Activated CD8-positive, alpha-beta T cell treated with anti-CD3 and anti-CD28 coated beads, Interleukin-2, amount 10 ng/mL, durations not matched to agents 7 days and 5 days (primary cell): ENCODE measurements at places on chromosomes 11 and 22. TPM values are rescaled to one million over a fixed set of nuclear protein-coding genes. Genes with fewer than 3 reads are reported as not detected.

Gene ZNF214
- total RNA-seq: not detected

Gene MISFA
- total RNA-seq: 1.4 TPM

Gene ELMOD1
- total RNA-seq: not detected

Gene SCGB2A2
- total RNA-seq: not detected

Gene H19
- not detected for total RNA-seq

Gene ANGPTL5
- total RNA-seq: not detected

Gene CARD10
- 0.31 TPM for total RNA-seq

Gene GGTLC2
- not detected for total RNA-seq

DNA sequence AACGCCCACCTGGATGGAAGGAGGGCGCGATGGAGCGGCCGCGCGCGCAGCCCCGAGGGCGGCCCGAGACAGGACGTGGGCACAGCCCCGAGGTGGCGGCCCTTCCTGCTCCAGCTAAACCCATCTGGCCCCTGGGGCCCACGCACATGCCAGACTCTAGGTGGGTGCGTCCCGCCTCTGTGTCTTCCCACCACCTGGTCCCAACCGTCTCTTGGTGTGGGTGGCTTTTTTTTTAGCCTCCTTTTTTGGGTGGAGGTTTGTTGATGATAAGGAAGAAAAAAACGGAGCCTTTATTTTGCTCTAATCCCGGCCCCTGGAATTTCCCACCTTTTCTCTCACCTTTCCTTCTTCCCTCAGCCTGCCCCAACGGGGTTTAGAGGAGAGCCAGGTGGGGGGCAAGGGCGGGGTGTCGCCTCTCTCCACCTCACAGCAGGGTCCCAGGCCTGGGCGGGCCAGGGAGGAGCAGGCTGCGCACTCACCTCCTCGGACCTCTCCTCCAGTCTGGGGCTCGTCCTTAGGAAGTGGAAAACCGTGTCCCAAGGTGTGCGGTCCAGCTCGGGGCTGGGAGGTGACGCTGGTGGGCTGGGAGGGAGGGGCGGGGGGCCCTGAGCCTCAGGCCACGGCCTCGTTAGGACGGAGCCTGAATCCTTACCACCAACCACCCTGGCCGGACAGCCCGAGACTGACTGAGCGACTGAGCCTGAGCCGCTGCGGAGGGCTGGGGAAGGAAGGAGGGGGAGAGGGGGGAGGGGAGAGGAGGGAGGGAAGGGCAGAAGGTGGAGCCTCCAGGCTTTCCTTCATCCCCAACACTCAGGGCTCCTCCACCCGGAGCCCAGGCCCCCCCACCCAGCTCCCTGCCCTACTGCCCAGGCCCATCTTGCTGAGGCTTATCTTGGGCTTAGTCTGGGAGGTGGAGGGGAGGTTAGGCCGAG, at the start of gene SOX10:
TSS of gene SOX10 (minus strand) at position 696 of the 932 bp plus-strand sequence. CDS start 771 bp downstream, outside the sequence.
- no peak for DNase-seq

GRCh38 chr11:72740562-72741428, 11.4 kb downstream of the ARAP1 start:
- no peak for DNase-seq

DNA sequence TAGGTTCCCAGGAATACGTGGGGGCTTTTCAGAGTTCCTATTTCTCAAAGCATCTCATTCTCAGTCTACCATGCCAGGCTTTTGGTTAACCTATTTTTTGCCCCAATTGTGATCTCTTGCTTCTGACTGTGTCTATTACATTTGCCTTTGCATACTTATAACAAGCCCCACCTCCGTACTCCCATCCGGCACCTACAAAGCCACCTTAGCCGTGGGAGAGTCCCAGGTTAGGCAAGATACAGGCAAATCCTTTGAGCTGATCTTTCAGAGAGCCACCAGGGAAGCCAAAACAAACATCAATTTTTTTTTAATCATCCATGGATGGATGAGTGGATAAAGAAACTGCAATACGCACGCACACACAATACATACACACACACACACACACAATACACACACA, 18.6 kb upstream of the PANX3 start:
- no peak for DNase-seq

GRCh38 chr11:76172583-76172982, 33.7 kb downstream of the WNT11 start:
- no peak for DNase-seq

- DNase-seq: no peak
These were observed 222.3 kb upstream of the NARS2 start for GRCh38 chr11:78796956-78797355.

GRCh38 chr22:43928468-43928867, 4.9 kb downstream of the PNPLA3 start:
- DNase-seq: no peak

- no peak for DNase-seq
These were observed 17.2 kb upstream of the C1QTNF4 start for GRCh38 chr11:47611348-47611794.

GRCh38 chr11:76685831-76686230, 15.3 kb upstream of the LRRC32 start:
- no peak for DNase-seq

- DNase-seq: no peak
These were observed 21.1 kb downstream of the EIF3L start for GRCh38 chr22:37870273-37870672.

GRCh38 chr22:40491990-40492631, 121.7 kb downstream of the SGSM3 start:
- no peak for DNase-seq

DNA sequence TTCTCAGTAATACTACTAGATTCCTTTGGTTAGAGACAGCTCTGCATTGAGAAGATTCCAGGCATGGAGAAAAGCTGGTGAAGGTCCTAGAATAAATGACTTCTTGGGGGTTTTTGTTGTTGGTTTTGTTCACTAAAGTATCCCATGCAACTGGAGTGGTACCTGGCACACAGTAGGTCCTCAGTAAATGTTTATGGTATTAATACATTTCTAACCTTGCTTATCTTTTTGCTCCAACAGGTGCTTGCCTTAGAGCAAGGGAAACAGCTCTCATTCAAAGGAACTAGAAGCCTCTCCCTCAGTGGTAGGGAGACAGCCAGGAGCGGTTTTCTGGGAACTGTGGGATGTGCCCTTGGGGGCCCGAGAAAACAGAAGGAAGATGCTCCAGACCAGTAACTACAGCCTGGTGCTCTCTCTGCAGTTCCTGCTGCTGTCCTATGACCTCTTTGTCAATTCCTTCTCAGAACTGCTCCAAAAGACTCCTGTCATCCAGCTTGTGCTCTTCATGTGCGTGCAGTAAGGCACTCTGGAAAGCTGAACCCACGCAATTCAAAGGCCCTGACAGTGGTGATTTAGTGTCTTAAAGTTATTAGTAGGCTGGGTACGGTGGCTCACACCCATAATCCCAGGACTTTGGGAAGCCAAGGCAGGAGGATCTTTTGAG, 2.0 kb downstream of the TMEM138 start:
- no peak for DNase-seq

GRCh38 chr11:85718991-85719807, 33.2 kb upstream of the CCDC89 start:
- no peak for DNase-seq

GRCh38 chr22:19942157-19943081, 801 bp upstream of the TXNRD2 start:
- no peak for DNase-seq

- DNase-seq: no peak
These were observed 23.8 kb downstream of the ALG12 start for GRCh38 chr22:49894322-49895054.

GRCh38 chr11:33769542-33769941, 4.8 kb downstream of the FBXO3 start:
- DNase-seq: no peak

- no peak for DNase-seq
These were observed 15.1 kb downstream of the TRMU start for GRCh38 chr22:46350646-46351045.

DNA sequence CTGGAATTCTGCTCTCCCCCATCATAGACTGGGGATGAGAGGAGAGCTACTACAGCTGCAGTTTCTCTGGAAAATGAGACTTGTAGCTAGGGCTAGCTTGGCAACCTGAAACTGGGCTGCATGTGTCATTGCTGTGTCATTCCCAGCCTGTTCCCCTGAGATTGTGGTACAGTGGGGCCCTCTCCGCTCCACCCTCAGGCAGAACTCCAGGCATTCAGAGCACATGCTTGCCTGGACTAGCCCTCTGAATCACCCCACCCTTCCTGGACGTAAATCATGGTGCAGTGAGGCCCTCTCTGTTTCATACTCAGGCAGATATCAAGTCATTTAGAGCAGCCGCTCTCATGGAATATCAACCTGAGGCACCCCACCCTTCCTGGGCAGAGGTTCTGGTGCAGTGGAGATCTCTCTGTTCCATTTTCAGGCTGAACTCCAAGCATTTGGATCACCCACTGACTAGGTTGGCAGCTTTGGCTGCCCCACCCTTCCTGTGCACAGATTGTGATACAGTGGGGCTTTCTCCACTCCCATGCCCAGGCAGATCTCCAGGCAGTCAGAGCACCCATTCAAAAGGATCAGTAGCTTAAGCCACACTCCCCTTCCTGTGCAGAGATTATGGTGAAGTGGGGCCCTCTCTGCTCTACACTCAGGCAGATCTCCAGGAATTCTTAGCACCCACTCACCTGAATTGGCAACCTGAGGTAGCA, 274.4 kb downstream of the C11orf87 start:
- DNase-seq: no peak

DNA sequence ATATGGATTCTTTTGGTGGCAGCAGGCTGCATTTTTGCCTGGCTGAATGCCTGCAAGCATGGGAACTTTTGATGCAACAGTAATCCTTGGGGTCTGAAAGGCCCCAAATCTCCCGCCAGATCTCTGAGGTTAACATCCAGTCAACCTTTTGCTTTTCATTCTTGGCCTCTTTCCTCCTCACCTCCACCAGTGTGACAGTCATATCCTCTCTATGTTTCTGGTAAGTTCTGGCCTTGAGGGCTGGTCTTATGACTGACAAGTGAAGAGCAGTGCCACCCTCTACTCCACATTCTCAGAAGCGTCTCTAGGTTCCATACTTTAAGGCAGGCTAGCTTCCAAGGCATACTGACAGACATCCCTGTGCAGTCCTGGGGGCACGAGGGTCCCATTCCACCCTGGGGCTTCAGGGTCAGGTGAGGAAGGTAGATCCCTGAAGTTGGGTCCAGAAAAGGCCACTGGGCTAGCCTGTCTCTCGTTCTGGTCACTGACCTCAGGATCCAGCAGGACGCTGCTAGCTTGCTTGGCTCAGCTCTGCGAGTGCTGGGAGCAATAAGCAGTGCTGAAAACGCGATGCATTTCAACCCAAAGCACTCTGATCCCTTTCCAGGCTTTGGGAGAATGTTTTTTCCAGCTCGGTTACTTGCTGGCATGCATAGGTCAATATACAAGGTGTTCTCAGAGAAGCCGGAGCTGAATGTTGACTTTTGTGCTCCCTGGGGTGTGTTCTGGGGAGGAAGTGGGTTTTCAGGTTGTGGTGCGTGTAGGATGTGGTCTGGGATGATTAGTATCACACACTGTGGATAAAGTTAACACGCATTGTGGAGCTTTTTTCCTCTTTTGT, 75.2 kb downstream of the PTPRJ start:
- DNase-seq: peak; percentile 91

- no peak for DNase-seq
These were observed 1.4 kb downstream of the FOSL1 start for GRCh38 chr11:65898656-65899355.

DNA sequence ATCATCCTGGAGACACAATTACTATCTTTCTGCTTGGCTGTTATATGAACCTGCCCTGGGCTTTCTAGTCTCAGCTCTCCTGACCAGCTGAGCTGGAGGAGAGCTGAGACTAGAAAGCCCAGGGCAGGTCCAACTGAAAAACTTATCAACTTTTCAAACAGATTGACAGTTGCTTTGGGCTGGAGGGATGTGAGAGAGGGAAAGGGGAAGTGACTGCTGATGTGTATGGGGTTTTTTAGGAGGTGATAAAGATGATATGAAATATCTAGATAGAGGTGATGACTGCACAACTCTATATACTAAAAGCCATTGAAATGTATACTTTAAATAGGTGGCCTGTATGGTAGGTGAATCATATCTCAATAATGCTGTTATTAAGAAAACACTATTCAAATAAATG, 60.2 kb upstream of the CHRM4 start:
- no peak for DNase-seq

- DNase-seq: no peak
These were observed 13.1 kb downstream of the USH1C start for GRCh38 chr11:17531071-17531600.

DNA sequence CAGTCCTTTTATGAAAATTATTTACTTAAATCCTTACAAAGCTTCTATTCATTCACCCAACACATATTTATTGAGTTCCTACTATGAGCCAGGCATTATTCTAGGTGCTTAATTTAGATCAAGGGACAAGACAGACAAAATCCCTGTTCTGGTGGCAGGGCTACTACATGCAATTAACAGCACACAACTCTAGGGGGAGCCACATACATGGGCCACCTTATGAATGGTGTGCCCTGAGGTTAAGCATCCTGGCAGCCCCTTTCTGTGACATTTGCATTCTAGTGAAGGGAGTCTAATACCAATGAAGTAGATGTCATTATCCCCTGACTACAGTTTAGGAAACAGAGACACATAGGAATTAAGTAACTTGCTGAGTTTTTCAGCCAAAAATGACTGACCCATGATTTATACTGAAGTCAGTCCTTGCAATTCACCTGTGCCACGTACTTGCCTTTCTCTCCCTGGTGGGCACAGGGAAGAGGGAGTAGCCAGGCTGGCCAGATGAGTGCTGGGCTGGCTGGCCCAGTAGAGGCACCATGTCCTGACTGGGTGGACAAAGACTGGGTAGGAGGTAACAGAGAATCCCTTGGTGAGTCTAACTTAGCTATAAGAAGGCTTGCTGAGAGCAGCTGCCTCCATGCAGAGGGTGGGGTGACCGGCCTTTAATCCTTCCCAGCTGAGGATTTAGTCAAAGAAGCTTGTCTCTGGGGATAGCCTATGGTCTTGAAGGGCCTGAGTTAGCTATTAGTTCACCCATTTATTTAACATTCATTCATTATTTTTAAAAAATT, 52.0 kb upstream of the ELF5 start:
- DNase-seq: peak; percentile 26
